Stimulated activated CD4-positive, alpha-beta T cell treated with anti-CD3 and anti-CD28 coated beads, Interleukin-1b, Interleukin-23, amount 100 ng/mL, for 1 hour (primary cell): ENCODE measurements at places on chromosomes 3 and 15.

DNA sequence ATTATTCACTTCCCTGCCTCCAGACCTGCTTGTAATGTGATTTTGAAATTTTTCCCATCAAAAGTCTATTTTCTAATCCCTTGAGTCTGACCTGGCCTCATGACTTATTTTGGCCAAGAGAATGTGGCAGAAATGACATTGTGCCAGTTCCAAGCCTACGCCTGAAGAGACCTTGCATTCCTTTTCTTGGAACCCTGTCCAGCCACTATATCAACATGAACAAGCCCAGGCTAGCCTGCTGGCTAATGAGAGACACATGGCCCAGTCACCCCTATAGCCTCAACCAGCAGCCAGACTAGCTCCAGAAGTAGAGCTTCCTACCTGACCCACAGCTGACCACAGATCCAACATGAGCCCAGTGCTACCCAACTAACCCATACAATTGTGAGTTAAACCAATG, 121.1 kb upstream of the ACP3 start:
- no peak for DNase-seq

DNA sequence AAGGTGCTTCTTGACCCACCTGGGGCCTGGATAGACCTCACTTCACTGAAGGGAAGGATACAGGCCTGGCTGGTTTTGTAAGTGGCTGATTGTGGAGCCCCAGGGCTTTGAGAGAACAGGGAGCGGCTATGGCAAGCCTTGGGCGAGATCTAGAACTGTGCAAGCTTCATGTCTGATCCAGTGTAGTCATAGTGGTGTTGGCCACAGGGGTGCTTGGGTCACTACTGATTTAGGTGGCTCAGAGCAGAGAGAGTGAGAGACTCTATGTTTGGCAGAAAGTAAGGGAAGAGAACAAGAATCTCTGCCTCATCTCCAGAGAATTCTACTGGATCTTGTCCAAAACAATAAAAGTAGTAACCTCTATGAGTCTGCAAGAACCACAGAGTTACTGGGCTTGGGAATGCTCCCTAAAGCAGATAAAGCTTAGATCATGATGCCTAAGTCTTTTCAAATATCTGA, 394.2 kb upstream of the EPHA3 start:
- DNase-seq, result no peak

DNA sequence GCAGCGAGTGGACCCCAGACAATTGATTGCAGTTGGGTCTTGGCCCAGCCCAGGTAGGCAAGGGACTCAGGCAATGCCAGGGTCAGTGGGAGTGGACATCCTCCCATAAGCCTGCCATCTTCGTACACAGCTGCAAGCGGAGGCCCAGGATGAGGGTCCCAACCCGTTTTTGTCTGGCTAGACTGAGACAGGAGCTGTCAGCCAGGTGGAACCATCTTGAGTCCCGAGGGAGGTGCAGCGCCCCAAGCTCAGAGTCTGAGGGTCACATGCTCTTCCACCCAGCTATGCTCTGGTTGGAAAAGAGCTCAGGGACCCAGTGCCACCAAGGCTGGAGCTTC, 22.6 kb upstream of the IP6K2 start:
- DNase-seq, result no peak

GRCh38 chr3:8768364-8769087, 887 bp downstream of the OXTR start:
- DNase-seq, result no peak

DNA sequence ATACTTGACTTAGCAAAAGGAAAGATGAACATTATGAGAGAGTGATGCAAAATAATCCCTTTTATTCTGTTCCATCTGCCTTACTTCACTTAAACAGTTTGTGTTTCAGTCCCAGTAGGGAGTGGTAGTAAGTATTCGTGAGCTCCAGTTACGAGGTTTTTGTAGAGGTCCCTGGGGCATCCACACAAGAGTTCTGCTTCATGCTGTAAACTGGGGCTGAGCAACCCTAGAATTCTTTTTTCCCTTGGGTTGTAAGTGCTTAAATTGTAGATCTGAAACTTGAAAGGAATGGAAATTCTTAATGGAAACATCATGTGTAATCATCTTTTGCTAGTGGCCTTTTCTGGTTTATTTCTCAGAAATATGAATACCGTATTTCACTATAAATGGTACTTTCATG, 79.5 kb downstream of the SEMA6D start:
- no peak for DNase-seq

DNA sequence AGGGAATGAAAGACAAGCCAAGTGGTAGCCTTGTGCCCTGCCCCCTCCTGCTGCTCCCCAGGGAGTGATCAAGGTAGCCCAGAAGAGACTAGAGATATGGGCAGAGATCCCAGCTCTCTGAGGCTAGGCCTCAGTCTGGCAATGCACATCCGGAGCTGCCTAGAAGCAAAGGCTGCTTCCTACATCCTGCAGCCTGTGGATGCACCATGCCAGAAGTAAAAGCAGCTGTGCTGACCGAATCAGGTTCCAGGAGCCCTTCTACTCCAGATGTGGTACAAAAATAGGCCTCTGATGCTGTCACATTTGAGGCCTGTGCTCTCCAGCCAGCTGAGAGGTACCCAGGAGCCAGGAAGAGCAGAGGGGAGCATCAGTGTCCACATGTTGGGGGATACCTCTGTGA, 16.0 kb downstream of the TRAIP start:
- no peak for DNase-seq

GRCh38 chr3:48848816-48849515, 1.3 kb upstream of the PRKAR2A start:
- DNase-seq, result no peak

DNA sequence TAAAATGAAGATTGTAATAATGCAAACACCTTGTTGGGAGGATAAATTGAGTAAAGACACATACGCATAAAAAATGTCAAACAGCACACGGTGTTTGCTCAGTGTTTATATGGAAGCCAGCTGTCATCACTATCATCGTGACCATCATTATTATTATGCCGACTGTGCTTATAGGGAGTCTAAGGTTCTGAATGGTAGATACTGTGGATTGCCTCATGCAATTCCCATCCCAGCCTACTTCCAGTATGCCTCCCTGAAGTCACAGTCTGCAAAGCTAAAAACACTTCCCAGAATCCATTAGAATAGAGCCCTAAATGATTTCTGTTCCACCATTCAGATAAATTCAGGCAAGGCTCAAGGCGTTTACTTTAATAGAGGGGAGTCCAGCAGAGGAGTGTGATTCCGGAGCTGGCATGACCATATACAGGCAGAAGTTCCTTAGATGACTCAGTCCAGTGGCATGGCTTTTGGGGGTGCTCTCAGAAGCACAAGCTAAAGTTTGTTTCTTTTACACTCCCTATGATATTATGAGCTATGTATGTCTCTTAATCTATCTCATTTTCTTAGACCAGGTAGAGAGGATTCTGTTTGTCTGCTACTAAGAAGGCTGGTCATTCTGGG, 148.7 kb downstream of the MEX3B start:
- no peak for DNase-seq

DNA sequence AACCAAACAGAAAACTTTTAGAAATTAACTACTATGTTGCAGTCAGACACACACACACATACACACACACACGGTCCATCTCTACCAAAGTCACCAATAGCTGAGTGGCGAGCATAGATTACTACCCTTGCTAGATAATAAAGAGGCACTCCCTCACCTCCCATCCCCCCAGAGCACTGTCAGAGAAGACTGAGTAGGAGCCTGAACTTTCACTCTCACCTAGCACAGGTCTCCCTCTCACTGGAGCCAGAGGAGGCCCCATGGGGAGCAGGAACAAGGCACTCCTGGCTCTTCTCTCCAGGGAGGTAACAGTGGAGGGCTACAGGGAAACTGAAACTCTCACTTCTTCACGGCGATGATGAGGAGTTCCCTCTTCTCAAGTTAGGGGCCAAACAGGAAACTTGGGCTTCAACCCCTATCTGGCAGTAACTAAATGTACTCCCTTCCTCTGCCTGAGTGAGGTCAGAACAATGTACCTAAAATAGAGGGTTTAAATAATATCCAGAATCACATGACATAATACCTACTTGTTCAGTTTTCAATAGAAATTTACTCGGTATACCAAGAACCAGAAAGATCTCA, 975.3 kb upstream of the GBE1 start:
- no peak for DNase-seq

DNA sequence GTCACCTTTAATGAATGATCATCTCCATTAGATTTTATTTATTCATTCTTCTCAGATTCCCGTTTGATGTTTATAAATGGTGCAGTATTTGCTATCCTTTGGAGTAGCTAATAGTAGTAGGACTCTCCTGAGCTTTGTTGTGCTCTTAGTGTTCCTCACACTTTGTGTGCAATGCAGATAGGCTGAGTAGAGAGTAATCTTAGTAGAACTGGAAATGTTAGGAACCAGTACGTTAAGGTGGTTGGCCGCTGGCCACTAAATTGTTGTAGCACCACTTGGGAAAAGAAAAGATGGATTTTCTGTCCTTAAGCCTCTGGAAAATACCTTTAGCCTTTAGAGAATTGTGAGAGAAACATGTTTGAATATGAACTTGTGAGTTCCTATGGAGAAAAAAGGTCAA, 19.9 kb upstream of the EBLN2 start:
- DNase-seq, result no peak

DNA sequence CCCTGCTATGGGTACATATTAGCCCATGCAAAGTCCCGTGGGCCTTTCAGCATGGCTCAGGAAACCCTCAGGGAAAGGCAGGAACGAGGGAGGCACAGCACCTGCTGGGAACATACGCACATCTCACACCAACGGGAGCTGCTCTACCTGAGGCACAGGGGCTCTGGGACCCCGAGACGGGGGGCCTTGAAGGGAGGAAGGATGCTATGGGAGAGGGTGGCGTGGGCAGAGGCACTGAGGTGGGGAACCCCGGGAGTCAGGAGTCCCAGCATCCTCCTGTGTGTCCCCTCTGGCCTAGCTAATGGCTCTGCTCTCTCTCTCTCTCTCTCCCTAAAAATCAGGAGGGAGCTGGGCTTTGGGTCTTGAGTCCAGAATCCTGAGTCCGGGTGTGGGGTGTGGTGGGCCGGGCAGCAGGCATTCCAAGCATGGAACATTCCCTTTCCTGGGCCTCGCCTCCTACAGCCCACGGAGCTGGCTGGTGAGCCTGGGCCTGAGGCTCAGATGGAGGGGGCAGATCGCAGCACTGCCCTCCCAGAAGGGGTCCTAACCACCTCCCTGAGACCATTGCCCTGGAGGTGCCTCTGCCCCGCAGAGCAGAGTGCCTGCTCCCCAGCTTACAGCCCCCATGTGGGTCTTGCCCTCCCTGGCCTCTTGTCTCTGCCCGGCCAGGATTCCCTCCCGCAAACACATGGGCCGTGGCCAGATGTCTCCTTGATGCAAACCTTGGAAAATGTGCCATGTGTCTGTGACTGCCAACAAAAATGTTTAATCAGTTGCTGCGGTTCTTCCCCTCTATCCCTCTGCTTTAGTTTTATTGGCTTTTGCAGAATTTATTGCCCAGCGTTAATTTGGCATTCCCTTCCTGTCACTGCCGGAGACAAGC, 101.6 kb downstream of the TMEM266 start:
- DNase-seq, result no peak

GRCh38 chr15:57609805-57610529, 18.3 kb downstream of the MYZAP start:
- no peak for DNase-seq

GRCh38 chr3:103968751-103969150, 1398.0 kb upstream of the ALCAM start:
- DNase-seq, result no peak

- DNase-seq, result no peak
Measured at GRCh38 chr3:148773805-148774204, 53.8 kb upstream of the CPB1 start.

- no peak for DNase-seq
Measured at GRCh38 chr3:9934235-9934621, 594 bp downstream of the CRELD1 start.

DNA sequence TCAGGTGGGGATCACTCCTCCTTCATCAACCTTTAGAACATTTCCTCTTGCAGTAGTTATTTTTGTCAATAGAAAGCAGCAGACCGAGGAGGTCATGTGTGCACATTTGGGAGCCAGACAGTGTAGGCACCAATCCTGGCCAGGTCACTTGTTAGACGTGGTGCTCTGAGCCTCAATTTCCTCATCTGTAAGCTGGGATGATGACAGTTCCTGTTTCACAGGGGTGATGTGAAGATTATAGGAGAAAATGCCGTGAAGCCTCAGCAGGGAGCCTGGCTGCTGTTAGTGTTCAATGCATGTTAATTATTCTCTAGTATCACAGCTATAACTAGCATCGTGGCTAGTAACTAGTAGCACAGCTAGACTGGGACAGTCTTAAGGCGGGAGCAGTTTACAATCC, 64.7 kb downstream of the ATP2B2 start:
- DNase-seq, result no peak

- DNase-seq, result no peak
Measured at GRCh38 chr15:68798346-68799094, 22.2 kb downstream of the ANP32A start.

DNA sequence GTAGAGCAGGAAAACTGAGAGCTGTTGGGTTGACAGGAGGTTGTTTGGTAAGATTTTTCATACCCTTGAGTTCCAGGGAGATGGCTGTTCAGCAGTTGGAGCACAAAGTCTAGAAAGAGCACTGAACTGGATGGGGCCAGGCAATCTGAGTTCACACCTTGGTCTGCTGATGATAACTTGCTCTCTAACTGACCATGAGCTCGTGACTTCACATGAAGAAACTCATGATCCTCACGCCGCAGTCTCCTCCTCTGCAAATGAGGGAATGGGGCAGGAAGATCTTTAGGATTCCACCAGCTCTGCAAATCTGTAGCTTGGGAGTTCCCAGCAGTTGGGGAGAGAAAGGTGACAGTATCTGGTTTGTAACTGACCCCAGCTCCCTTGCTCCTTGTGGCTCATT, 33.7 kb downstream of the CORO2B start:
- DNase-seq, result no peak

DNA sequence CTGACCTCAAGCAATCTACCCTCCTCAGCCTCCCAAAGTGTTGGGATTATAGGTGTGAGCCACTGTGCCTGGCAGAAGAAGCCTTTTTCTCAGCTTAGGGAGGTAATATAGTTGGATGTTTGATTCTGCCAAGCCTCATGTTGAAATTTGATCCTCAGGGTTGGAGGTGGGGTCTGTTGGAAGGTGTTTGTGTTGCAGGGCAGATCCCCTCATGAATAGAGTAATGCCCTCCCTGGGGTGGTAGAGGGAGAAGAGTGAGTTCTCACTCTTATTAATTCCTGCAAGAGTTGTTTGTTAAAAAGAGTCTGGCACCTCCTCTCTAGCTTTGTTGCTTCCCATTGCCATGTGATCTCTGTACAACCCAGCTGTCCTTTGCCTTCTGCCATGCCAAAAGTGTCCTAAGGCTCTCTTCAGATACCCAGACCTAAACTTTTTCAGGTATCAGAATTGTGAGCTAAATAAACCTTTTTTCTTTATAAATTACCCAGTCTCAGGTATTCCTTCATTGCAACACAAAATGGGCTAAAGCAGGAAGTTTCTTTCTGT, 16.4 kb downstream of the NECTIN3 start:
- DNase-seq, result no peak

- DNase-seq, result no peak
Measured at GRCh38 chr3:65443739-65444446, 594.8 kb downstream of the MAGI1 start.
